Mesenchymal stem cell (in vitro differentiated cells and primary cell): ENCODE measurements at places on chromosomes 5 and 9.
A peak's percentile ranks its signal among the peaks of the same experiment; 100 is the strongest.

DNA sequence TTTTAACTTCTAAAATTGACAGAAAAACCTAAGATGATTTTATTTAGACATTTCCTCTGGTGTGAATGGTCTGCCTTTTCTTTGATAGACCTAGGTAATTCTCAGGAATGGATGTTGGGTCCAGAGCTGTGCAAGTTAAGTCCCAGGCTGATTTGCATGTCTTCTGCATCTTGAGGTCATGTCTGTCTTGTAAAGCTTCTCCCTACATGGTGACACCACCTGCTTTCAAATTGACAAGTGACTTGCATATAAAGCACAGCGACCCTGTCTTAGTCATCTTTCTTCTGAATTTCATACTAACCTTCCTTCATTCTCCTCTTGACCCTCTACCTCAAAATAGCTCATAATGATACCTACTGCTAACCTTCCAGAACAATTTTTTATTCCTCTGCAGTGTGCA, 29.2 kb downstream of the OSTF1 start:
- no peak for DNase-seq

DNA sequence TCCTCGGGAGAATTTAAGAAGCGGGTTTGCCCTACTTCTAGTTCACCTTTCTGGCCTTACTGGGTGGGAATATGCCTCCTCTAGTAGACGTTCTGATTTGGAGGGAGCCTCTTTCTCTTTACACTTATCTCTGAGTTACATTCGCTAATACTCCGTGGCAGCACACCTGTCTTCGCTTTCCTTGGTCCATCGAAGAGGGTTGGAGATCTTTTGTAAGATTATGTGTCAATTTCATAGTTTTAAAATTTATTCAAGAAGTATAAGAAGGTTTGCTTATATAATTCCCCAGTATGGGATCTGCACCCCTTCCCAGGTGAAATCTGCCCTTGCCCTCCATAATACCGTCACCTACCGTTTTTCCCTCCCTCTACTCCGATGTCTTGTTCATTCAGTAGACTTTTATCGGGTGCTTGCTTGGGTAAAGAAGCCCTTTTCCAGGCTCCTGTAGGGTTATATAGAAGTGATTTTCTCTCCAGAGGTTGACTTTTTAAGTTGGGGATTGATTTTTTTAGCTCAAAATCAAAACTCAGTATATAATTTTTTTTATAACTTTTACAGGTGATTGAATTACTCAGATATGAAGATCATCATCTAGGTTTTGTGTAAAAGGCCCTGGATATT, 1.1 kb downstream of the GPBP1 start:
- no peak for DNase-seq

- DNase-seq = peak; percentile 57
Measured at GRCh38 chr5:137629646-137630045, 106.2 kb downstream of the KLHL3 start.

- DNase-seq = no peak
Measured at GRCh38 chr5:133853646-133854365, 114.6 kb downstream of the C5orf15 start.

DNA sequence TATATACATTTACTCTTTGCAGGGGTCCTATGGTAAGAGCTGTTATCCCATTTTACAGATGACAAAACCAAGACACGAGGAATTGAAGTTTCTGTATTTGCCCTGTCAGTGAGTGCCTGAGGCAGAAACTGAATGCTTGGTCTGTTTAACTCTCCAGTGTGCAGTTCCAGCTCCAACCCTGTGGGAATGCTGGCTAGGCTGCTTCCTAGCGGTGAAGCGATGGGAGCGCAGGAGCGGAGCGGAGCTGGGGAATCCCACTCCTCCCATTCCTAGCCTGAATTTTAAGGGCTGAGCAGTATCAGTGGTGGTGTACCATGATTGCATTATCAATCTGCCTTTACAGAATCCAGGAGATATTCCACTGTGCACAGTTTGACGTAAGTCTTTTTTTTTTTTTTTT, 202.3 kb downstream of the LRRC70 start:
- no peak for DNase-seq

GRCh38 chr9:35792024-35792813, 828 bp downstream of the NPR2 start:
- no peak for DNase-seq

DNA sequence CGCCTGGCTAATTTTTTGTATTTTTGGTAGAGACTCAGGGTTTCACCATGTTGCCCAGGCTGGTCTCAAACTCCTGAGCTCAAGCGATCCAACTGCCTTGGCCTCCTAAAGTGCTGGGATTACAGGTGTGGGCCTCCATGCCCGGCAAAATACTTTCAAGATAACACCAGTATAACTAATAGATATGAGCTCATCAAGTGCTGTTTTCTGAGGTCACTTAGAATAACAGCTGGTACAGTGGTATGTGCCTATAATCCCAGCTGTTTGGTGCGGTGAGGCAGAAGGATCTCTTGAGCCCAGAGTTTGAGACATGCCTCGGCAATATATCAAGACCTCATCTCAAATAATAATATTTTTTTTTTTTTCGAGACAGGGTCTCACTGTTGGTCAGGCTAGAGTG, 30.5 kb upstream of the CREBRF start:
- DNase-seq = peak; percentile 25

- peak; percentile 49 for DNase-seq
Measured at GRCh38 chr5:148968311-148968710, 94.6 kb downstream of the SH3TC2 start.

GRCh38 chr5:60538955-60539866, 160.8 kb downstream of the DEPDC1B start:
- DNase-seq = peak; percentile 74

DNA sequence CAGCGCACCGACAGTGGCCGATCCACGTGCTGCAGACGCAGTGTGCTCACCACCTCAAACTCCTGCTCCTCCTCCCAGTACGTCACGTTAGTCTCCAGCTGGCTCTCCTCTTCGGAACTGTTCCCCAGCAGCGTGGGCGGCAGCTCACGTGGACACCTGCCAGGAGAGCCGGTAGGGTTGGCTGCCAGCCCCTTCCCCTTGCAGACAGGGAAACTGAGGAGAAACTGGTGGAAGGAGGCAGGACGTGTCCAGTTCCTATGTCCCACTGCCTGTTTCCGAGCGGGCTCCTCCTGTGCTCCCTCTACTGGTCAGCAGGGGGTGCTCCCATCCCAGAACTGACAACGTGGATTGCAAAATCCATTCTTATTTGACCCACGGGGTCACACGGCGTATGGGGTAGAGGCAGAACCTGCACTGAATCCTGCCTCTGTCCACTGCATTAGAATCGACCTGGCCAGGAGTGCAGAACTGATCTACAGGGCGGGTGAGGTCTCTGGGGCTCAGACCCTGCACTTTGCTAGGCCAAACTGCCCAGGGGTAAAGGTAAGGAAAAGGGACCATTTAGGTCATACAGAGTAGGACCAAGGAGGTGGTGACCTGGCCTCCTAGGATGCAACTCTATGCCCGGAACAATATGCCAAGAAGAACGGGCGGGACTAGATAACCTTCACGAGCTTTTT, 25.7 kb downstream of the PDGFRB start:
- DNase-seq = peak; percentile 77

DNA sequence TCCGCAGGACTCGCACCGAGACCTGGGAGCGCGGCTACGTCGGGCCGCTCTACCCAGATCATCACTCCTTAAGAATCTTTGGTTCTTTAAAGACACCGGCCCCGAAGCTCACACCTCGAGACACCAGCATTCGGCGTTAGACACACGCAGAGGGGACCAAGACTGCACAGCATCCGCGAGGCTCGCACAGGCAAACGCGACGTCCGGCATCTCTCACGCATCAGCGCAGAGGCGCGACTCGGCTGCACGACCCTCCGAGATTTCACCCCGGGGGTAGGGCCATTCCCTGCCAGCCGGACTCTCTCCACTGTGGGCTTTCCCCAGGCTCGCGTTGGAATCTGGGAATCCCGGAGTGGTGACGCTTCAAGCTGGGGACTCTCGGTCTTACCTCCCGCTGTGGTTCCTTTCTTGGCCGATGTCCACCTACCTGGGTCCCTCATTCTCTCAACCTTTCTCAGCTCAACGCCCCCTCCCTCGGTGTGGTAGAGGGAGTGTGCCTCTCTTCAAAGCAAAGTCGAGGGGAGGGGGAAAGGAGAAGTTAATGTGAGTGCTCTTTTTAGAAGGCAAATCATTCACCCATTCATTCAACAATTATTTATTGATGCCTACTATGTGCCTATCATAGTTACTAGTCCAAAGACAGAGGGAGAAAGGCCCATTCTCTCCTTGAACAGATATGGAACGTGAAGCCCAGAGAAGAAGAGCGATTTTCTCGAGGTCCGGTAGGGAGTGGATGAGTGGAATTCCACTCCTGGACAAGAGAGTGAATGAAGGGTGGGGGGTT, 1.3 kb upstream of the HAND1 start:
- peak; percentile 29 for DNase-seq

DNA sequence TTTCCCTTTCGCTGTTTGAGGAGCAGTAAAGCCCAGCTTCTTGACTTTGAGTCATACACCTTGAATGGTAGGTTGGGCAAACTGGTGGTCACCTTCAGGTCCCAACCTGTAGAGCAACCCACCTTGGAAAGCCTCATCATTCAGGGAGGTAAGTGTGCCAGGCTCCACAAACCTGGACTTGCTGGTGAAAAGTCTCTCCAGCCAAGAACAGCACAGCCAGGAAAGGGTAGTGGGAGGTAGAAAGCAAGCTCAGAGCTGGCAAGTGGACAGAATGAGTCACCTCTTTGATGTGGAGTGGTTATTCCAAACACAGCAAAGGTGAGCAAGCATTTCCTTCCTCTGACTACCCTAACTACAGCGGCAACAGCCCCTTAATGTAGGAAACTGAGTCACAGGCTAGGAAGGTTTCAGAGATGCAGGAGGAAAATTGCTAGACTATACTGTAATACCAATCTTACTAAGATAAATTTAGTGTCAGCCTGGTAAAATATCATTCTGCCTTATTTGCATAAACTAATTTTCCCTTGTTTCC, 117.5 kb upstream of the MTAP start:
- DNase-seq = peak; percentile 43

DNA sequence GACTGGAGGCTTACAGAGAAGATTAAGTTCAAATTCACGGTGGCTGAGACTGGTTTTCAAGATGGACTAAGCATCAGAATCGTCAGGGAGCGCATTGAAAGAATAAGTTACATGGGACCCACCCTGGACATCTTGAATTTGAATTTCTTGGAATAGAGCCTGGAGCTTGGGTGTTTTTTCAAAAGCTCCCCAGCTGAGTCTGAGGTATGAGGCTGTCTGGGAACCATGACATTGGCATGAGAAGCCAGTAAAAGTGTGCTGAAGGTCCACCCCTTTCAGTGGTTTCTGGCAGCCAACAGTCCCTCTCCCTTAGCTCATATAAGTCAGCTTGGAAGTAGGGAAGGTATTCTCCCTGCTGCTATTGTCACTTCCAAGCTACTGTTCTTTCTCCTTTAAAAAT, 97.8 kb downstream of the MAST4 start:
- no peak for DNase-seq

- no peak for DNase-seq
Measured at GRCh38 chr9:4146293-4146692, 153.6 kb downstream of the GLIS3 start.

DNA sequence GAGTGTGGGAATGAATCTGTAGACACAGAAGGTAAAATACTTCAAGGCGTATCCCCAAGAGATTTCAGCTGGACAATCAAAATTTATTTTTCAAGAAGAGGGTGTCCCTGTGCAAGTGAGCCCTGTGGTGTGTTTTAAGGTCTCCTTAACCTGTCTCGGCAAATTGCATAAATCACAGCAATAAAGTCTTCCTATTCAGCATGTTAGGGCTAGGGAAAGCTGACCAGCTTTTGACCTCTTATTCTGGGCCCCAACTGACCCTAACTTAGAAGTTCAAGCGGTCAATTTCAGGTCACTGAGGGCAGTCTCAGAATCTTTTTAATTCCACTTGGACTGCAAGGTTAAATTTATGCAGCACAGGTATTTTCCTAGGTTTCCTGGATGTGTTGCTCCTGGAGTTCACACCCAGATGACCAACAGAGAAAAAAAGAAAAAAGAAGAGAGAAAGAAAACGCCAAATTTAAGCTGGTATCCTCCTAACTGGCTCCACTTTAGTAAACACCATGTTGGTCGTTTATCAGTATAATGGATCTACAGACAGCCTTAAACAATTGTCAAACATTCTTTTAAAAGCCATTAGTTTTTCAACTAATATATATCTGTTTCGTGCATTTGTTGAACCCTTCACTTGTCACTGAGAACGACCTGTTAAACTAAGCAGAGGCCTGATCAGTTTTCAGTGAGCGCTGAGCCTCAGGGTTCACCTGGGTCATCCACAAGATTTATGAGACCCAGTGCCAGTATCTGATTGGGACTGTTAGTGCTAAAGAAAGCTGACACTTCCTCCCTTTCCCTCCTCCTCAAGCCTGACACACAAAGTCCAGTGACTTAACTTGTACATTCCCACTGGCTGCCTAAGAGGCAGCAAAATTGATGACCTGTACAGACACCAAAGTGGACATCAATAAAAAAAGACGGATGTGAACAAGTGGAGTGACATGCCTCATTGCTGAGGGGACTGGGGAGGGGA, 546.1 kb downstream of the NR2F1-AS1 start:
- DNase-seq = peak; percentile 48

GRCh38 chr9:130664251-130665028, at the start of gene PRDM12:
Gene PRDM12 (plus strand): TSS chr9:130664594. CDS start chr9:130664654, 60 bp downstream.
- DNase-seq = no peak

DNA sequence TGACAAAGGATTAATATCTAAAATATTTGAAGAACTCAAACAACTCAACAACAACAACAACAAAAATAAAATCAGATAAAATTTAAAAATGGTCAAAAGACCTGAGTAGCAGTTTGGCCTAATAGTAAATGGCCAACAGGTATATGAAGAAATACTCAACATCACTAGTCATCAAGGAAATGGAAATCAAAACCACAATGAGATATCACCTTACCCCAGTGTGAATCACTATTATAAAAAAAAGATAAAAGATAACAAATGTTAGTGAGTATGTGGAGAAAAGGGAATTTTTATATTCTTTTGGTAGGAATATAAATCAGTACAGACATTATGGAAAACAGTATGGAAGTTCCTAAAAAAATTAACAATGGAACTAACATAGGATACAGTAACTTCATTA, 247.9 kb upstream of the TRPC7 start:
- DNase-seq = no peak

DNA sequence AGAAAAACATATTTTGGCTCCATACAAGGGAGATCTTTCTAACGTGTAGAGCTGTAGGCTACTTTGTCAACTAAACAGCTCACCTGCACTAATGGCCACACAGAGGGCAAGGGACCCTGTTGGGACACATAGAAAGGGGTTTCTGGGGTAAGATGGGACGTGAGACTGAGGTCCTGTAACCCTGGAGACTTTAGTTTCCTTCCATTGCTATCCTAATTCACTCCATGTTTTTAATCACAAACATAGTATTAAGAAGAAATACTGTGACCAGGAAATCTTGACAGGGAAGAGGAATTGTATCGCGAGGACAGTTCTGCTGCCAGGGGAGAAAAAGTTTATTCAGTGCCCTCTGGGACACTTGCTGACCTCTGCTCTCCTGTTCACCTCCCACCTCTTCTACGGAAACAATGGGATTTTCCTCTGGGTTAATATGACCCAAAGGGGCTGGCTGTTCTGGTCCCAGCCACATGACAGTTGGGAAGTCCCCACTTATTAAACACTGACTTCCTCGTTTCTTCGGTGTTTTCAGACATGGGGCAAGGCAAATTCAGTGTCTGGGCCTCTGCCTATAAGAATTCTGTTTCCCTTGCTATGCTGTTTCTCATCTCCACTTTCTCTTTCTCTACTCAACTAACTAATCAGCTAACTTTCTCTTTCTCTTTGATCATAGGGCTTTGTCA, 106.9 kb upstream of the SEMA6A start:
- no peak for DNase-seq
